ENCODE measurements at places on chromosomes 1 and 21.

DNA sequence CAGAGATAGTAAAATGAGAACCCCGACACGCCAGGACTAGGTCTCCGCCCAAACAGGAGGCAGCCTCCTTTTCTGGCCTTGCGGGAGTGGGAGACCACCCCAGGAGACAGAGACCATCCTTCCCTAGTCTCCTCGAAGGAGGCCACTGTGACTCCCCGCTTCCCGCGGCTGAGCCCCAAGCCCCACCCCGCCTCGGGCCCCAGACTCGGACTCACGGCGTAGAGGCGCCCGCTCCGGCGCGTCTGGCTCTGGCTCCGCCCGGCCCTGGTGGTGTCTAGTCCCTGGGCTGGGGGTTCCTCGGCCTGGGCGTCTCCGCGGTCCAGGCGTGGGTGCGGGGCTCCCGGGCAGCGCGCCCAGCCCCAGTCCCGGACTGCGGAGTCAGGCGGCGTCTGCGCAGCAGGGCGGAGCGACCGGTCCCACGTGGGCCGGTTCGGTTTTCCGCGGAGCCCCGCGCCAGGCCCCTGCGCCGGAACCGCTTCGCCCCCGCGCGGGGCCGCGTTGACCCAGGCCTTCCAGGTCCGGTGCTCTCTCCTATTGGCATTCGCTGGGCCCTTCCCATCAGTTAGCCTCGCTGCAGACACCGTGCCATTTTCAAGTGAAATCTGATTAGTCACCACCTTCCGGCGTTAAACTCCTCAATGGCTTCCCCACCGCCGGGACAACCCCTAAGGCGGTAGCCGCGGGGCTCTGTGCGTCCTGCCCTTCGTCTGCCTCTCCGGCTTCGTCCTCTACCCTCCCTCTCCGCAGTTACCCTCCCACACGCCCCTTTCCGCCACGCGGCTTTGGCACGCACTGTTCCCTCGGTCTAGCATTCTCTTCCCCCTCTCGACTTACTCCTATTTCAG, at the start of gene C1orf216:
Gene C1orf216 (minus strand): TSS at position 393 of the 845 bp plus-strand sequence. CDS start 2,563 bp downstream, outside the sequence.
- DNase-seq: peak; percentile 71

DNA sequence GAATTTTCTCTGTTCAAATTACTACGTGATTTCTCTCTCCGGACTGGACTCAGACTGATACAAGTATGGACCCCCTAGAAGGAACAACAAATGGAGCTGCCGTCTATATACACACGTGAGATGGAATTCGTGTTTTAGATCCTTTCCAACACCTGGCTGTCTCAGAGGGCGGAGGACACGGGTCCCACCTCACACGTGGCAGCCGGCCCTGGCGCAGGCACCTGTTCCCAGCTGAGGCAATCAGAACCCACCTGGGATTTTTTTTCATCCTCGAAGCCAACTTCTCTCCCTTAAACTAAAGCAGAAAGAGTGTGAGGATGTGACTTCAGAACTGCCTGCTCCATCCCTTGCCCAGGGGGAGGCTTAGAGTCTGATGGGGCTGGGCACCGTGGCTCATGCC, 34.1 kb upstream of the SCCPDH start:
- no peak for DNase-seq

DNA sequence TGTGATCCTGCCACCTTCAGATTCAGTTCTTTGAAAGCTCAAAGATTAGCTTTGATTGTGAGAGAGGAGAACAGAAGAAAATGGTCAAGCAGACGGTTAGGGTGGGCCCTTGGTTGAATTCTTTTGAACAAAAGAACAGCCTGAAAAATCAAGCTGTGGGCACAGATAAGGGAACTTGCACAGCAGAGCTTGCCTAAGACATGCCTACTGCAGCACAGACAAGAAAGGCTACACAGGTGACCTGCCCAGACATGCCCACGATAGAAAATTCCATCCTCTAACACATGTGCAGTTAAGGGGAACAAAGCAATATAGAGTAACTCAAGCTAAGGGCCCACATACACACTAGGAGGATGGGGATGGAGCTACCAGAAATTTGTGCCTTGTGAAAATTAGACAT, 512.5 kb upstream of the LRRC7 start:
- no peak for DNase-seq

DNA sequence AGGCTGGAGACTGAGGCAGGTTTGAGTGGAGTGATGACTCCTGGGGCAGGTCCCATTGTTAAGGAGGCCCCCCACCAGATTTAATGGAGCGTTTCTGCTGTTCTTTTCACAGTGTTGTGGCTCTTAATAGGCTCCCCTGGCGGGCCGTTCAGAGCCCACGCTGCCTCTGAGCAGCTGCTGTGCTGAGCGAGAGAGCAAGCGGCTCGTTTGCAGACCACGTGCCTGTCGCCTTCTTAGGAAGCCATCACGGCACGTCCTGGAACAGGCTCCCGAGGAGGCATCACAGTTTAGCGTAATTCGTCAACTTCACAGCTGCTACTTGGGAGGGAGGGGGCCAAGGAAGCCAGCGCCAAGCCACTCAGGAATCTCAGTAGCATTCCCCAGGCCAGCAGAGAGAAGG, 70.5 kb upstream of the CTTNBP2NL start:
- no peak for DNase-seq

GRCh38 chr1:213295860-213296259, 244.8 kb downstream of the RPS6KC1 start:
- no peak for DNase-seq

- no peak for DNase-seq
Measured at GRCh38 chr1:228849011-228849541, 113.8 kb downstream of the RHOU start.

- DNase-seq: no peak
Measured at GRCh38 chr21:42389449-42389835, 6.4 kb downstream of the TMPRSS3 start.

GRCh38 chr1:116131866-116132605, 20.8 kb downstream of the MAB21L3 start:
- peak; percentile 35 for DNase-seq

GRCh38 chr1:106659490-106660244, 396.8 kb upstream of the PRMT6 start:
- DNase-seq: no peak

DNA sequence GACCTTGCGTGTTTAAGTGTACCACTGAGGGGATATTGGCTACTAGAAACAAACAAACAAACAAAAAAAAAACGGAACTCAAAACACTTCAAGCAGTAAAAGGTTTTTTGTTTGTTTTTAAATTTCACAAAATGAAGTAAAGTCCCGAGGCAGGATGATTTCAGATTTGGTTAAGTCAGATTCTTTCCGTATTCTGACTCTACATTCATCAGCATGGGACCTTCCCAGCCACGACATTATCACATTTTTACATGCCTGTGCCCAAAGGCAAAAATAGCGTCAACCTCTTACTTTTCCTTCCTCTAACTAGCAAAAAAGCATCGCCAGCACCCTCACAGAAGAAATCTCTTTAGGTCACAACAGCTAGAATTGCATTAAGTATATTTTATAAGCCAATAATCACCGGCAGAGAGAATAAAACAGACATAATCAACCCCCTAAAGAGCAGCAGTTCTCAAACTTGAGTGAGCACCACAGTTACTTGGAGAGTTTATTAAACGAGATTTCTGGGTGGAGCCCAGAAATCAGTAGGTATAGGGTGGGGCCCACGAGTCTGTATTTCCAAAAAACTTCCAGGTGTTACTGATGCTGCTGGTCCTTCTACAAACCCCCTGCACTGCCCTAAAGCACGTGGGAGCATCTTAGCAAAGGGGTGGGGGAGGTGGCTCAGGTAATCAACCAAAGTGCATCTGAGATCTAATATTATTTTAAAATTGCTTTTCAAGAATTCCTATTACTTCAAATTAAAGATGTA, 227.6 kb downstream of the RGS7 start:
- DNase-seq: no peak

GRCh38 chr1:214441119-214441518, 110.3 kb downstream of the PTPN14 start:
- no peak for DNase-seq

- no peak for DNase-seq
Measured at GRCh38 chr1:206463137-206463536, 7.1 kb upstream of the IKBKE start.

GRCh38 chr1:119613769-119614720, 34.0 kb downstream of the ZNF697 start:
- DNase-seq: peak; percentile 80

DNA sequence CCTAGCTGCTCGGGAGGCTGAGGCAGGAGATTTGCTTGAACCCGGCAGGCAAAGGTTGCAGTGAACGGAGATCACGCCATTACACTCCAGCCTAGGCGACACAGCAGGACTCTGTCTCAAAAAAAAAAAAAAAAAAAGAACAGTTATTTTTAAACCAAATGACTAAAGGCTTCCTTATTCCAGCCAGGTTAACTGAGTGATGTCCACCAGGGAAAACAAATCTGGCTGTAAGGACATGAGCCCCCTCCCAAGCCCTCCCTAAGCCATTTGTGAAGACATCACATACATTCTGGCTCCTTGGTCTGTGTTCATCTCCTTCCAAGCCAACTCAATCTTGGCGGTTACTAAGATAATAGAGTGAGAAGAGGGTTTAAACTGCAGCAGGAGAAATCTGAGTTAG, 8.2 kb downstream of the TMCC2 start:
- no peak for DNase-seq

DNA sequence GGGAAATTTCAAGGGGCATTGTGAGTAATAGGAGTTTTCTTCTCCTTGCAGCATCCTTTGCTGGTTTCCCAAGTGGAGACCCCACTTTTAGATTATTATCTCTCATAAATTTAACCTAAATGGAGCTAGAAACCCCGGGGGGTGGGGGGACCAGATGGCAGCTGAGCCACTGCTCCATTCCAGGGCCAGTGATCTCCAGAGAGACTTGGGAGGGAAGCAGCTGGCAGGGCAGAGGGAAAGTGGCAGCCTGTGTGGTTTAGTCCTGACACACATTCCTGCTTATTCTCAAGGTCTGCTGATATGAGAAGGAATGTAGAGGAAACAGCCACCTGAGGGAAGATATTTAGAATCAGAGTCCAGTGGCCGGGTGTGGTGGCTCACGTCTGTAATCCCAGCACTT, 16.3 kb downstream of the PCP4L1 start:
- DNase-seq: no peak

GRCh38 chr1:19623523-19623922, 20.6 kb upstream of the NBL1 start:
- DNase-seq: no peak

DNA sequence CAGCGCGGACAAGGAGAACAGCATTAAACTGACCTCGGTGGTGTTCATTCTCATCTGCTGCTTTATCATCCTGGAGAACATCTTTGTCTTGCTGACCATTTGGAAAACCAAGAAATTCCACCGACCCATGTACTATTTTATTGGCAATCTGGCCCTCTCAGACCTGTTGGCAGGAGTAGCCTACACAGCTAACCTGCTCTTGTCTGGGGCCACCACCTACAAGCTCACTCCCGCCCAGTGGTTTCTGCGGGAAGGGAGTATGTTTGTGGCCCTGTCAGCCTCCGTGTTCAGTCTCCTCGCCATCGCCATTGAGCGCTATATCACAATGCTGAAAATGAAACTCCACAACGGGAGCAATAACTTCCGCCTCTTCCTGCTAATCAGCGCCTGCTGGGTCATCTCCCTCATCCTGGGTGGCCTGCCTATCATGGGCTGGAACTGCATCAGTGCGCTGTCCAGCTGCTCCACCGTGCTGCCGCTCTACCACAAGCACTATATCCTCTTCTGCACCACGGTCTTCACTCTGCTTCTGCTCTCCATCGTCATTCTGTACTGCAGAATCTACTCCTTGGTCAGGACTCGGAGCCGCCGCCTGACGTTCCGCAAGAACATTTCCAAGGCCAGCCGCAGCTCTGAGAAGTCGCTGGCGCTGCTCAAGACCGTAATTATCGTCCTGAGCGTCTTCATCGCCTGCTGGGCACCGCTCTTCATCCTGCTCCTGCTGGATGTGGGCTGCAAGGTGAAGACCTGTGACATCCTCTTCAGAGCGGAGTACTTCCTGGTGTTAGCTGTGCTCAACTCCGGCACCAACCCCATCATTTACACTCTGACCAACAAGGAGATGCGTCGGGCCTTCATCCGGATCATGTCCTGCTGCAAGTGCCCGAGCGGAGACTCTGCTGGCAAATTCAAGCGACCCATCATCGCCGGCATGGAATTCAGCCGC, 2.5 kb downstream of the S1PR1 start:
- DNase-seq: no peak

GRCh38 chr21:16457498-16457897, 727.7 kb downstream of the USP25 start:
- no peak for DNase-seq

DNA sequence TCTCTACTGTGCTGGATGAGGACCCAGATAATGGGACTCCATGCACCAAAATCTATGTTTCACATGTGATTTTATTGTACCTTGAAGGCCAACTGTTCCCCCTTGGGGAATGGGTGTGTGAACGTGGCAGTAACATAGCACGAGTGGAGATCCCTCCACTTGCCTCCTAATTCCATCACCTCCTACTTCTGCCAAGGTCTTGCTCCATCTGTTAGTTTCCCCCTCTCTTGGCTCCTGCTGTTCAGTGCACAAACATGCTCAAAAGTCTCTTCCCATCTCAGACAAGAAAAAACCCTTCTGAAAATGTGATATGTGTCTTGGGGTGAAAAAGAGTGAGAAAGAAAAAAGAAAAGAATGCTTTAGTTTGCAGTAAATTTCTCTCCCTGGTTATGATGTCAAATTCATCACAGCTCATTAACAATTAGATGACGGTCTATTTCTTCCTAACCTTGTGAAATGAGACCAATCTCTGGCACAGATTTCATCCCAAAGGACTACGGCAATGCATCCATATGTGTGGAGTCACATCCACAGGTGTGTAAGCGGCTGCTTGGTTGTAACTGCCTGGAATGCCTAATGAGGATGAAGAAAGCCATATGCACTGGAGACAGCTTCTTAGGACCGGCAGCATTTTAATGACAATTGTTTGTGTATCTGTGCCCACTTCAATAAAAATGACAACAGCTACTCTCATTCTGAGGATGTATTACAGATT, 79.3 kb upstream of the DIRAS3 start:
- no peak for DNase-seq

DNA sequence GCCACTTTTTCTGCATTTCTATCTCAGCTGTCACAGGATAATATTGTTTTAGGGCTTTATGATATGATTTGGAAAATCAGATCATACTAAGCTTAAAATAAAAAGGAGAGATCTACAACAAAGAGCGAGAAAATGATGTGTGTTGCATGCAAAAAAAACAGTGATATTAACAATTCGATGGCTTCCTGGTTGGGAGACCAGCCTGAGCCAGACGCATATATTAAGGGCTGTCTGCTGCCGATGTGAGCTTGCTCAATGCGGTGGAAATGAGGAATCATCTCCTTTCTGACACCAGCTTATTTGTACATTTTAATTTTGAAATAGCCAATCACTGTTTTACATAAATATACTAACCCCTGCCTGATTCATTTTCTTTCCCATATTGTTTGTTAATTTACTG, 862.6 kb downstream of the USP25 start:
- DNase-seq: no peak

Data from HL-60 (cell line).